NCI-H2081 (cell line): ENCODE measurements at places on chromosomes 3 and 15.

DNA sequence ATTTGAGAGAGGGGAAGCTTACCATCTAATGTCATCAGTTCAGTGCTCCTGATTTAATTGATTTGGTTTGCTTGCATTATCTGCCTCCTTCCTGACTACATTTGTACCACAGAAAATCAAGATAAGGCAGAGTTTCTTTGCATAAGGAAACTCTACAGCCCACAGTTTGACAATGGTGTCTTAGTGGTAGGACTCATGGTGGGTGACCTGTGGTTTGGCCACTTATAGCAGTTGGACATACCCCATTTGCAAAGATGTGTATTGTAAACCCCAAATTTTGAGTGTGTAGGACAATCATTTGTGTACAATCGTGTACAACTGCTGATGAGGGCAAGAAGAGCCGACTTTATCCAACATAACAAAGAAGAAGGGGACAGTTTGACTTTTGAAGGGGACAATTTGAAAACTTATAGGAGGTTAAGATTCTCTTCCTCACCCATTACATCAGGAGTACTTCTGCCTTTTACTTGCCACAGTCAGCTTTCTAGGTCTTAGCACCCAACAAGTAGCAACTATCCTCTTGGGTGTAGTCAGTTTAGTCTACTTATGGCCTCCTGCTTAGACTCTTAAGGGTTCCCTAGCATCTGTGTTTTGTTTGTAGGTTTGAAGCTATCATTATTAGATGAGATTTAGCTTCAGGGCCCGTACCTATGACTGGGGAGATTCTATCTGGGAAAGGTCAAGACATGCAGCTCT, 6.2 kb downstream of the TGFBR2 start:
- DNase-seq, result no peak

DNA sequence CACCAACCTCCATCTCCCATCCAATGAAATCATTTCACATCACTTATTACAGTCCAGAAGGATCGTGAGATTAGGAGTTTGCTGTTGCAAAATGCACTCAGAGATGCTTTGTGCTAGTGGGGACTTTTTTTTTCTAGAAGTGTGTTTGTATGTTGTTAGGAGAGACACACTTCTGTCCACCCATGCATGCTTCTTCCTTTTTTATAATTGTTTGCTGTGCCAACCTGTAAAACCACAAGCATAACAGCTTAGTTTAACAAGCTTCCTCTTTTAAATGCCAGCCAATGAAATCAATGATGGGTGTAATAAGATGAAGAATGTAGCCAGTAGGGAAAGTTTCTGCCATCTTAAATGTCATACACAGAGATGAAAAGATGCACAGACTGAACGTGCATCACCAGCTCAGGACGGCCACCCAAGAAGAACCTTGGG, 305.6 kb upstream of the STT3B start:
- no peak for DNase-seq

DNA sequence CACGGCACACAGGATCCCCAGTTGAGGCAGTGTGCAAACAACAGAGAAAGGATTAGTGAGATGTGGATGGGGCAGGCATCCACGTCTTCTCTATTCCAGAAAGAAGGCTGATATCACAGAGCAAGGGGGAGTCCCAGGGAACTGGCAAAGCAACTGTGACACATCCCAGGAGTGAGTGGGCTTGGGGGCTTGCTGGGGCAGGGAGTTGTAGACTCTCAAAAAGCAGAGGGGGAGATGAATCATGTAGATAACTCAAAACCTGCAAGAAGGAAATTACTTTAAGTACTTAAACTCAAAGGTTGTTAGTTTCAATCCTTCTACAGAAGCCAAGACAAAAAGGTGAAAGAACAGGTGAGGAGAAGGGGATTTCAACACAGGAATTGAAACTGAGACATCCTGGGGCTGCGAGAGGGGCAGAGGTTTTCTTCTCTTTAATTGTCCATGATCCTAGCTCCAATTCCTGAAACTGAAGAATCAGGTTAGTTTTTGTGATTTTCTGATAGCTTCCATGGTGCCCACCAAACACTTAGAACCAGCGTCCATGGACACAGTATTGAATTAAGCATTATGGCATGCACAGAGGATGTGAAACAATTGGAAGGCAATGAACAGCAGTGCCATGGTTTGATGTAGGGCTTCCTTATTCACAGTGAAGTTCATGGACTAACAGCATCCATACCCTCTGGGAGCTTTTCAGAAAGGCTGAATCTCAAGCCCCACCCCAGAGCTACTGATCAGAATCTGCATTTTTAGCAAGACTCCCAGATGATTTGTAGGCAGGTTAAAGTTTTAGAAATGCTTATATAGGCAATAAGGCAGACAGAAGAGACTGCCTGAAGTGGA, 52.0 kb downstream of the CCR3 start:
- no peak for DNase-seq

GRCh38 chr15:55108448-55108847, 88.3 kb downstream of the RSL24D1 start:
- no peak for DNase-seq

- no peak for DNase-seq
Observed at GRCh38 chr3:19931180-19931692, 2.8 kb downstream of the EFHB start.

DNA sequence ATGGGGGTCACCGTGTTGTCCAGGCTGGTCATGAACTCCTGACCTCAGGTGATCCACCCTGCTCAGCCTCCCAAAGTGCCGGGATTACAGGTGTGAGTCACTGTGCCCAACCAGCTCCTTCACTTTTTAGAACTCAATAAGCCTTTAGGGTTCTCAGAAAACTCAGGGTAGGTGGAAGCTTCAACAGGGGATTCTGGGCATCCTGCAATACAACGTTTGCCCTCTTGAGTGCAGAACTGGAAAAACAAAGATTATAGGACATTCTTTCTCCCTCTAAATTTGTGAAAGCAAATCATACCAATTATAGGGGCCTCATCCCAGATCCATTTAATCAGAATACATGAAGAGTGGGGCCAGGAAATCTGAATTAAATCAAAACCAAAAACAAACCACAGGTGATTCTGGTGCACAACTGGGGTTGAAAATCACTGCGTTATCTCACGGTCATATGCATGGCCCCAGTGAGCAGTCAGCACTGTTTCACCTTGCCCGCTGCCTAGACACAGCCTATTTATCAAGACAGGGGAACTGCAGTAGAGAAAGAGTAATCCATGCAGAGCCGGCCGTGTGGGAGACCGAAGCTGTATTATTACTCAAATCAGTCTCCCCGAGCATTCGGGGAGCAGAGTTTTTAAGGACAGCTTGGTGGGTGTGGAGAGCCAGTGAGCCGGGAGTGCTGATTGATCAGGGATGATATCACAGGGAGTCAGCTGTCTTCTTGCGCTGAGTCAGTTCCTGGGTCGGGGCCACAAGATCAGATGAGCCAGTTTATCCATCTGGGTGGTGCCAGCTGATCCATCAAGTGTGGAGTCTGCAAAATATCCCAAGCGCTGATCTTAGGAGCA, 58.4 kb downstream of the TMEM44 start:
- DNase-seq, result no peak
